Stimulated activated CD8-positive, alpha-beta memory T cell treated with anti-CD3 and anti-CD28 coated beads, Interleukin-7, amount 100 ng/mL, for 1 hour (primary cell): ENCODE measurements at places on chromosomes 13 and 19.

DNA sequence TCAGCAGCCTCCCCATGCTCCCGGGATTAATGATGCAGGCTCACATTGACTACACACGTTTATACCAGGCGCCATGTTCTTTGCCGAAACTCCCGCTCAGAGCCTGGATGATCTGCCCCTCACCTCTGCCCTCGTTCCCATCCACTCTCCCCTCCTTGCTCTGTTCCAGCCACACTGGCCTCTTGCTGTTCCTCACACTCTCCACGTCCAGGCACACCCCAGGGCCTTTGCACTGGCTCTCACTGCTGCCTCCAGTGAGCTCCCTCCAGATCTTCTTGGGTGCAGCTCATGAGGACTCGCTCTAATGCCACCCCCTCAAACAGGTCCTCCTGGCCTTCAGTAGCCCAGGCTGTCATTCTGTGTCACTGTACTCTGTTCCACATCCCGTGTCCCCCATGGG lies 39.2 kb downstream of the DPF1 start:
- DNase-seq, result no peak

- DNase-seq, result no peak
These were observed 12.0 kb upstream of the USP12 start for GRCh38 chr13:27183561-27184147.

DNA sequence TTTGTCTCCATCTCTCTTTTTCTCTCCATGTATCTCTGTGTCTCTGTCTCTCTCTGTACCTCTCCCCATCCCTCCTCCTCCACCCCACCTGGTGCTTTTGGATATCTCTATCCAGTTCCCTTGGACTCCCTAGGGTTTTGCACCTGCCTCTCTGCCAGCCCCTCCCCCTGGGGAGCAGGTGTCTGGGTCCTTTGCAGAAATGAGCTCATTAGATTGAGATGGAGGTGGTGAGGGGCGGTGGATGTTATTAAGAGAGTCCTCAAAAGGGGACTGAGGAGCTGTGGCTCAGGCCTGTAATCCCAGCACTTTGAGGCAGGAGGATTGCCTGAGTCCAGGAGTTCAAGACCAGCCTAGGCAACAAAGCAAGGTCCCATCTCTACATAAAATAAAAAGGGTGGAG lies 2.1 kb downstream of the KCNN4 start:
- no peak for DNase-seq

DNA sequence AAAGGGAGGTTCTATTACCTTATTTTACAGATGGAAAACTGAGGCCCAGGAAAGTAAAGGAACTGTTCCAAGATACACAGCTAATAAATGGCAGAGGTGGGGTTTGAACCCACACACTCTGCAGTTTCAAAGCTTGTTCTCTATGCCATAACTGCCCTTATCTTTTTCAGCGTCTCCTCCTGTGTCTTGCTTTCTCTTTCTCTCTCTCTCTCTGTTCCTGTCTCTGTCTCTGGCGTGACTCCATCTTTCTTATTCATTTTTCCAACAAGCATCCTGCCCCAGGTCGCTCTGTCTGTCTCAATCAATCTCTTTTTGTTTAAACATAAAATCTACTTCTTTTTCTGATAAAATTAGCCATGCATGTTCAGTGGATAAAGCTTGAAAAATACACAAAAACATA lies 3.2 kb upstream of the IFNL4 start:
- no peak for DNase-seq

DNA sequence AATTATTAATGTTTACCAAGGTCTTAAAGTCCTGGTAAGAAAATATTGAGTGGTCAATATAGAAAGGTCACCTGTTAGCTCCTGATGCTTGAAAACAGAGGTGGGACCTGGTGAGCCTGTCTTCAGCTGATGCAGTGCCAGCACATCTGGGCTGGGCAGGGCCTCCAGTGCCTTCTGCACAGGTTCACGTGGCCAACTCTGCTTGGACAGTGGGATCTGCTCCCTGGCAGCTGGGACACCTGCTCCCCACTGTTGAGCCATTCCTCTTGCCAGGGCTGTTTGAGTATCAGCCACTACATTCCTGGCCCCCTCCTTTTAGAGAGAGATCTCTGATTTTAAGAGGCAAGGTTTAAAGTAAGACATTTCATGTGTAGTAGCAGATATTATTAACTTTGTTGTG lies 135.0 kb downstream of the TM9SF2 start:
- no peak for DNase-seq

GRCh38 chr19:39382991-39383828 lies 7.7 kb downstream of the PAF1 start:
- DNase-seq, result no peak

DNA sequence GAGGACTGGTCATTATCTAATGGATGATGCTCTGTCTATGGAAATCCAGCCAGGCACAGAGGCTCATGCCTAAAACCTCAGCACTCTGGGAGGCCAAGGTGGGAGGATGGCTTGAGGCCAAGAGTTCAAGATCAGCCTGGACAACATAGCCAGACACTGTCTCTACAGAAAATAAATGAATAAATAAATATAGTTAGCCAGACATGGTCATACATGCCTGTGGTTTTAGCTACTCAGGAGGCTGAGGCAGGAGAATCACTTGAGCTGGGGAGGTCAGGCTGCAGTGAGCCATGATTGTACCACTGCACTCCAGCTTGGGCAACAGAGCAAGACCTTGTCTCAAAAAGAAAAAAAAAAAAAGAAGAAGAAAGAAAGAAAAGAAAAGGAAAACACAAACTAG lies 234.7 kb downstream of the TSHZ3 start:
- no peak for DNase-seq

DNA sequence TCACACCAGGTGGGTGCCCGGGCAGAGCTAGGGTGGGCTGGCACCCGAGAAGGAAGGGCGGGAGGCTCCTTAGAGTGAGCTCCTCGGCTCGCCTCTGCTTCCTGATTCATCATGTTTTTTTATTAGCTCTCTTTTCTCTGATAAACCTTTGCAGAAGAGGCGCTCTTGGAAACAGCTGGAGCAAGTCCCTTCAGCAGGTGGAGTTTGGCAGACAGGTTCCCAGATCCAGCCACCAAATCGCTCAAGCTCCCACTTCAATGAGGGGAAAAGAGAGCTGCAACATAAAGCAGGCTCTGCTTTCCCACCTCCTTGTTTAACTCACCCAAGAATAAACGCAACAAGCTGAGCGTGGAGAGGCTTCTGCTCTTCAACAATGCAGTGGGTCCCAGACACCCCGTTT lies 244.8 kb downstream of the TSHZ3 start:
- no peak for DNase-seq

GRCh38 chr13:77872995-77873394 lies 45.6 kb downstream of the EDNRB start:
- DNase-seq, result no peak

DNA sequence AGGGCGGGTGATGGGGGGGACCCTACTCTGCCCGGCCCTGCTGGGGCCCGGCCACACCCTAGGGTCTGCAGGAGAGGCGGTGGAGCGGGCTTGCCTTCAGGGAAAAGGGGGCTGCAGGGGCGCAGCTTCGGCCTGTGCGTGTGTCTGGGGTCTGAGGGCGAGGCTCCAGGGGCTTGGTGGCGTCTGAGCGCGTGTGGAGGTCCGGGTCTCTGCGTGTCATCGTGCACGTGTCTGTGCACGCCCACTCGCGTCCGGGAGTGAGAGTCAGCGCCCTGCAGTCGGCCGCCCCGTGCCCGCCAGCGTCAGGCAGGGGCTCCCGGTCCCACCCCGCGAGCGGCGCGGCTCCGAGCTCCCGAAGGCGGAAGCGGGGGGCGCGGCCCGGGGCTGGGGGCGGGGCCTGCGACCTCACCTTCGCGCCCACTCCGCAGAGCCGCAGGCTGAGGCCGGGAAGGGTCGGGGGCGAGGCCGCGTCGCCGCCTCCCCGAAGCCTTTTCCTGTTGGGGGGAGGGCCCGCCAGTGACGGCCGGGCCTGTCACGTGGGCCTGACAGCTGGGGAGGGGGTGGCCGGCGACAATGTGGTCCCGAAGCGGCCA lies at the start of gene ARHGAP45:
TSS of gene ARHGAP45 (plus strand) at position 420 of the 593 bp plus-strand sequence. CDS start 239 bp downstream, outside the sequence.
- DNase-seq, result peak; percentile 60

- no peak for DNase-seq
These were observed 186.5 kb upstream of the ATXN8OS start for GRCh38 chr13:69921156-69921555.

- DNase-seq, result no peak
These were observed 13.2 kb downstream of the DIAPH3 start for GRCh38 chr13:60150538-60150937.

DNA sequence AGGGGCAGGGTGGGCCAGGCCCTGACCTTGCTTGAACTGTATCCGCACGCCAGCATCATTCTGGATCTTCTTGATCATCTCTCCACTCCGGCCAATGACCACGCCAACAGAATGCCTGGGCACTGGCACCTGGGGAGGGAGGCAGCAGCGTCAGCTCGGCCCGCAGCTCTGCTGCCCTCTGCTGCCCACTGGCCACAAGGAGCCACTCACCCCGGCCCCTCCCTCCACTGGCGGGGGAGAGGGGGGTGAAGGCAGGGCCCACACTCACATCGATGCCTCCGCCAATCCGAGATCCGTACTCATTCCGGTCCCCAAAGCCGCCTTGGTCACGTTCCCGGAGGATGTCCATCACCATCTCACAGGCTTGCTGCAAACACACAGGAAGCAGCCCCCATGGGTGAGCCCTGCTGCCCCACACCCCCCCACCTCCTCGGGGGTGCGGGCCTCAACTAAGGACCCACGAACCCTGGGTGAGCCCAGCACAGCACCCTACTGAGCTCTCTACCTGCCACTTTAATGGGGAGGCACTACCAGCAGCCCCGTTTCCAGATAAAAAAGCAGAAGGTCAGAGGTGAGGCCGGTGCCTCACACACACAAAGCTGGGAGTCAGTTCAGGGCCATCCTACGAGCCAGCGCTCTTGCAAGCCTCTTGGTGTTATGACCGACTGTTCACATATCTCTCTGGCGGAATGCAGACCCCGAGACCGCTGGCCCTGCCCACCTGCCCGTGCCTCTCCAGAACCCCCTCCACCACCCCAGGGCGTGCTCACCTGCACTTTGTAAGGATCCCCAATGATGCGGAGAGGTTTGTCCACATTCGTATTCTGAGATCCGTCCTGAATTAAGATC lies 6.7 kb downstream of the KHSRP start:
- DNase-seq, result no peak

- no peak for DNase-seq
These were observed 249.4 kb upstream of the PCDH20 start for GRCh38 chr13:61664801-61665705.

- DNase-seq, result no peak
These were observed 110.2 kb downstream of the STOML3 start for GRCh38 chr13:38880397-38880796.

DNA sequence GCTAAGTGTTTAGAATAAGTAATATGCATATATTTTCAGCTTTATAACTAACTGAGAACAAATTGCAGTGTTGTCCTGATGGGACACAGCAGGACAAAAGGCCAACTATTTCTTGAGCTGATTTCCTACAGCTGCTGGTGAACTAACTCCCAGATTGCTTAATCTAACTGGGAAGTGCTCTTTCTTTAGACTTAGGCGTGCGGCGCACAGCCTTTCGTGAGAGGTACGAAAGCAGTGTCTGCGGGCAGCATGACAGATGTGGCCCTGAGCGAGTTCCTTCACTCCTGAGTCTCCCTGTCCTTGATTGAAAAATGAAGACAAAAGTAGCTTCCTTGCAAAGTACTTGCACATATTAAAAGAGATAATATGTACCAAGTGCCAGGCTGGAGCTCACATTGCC lies 47.3 kb upstream of the NPAS1 start:
- no peak for DNase-seq

DNA sequence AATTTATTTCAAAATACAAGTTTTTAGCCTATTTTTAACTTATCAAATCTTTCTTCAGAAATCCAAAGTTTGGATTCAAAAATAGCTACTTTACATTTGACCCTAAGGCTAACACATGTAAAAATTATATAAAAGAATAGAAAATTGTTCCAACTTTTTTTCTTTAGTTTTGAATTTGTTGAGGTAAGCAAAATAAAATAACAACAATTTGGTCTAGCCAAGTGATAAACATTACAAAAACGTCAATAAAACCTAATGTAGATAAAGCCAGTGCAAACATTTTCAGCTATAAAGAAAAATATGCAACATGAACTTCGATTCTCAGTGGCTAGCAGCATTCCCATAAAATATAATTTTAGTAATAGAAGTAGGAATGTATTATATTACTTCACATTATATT lies 400.3 kb downstream of the PCDH9 start:
- no peak for DNase-seq

- DNase-seq, result no peak
These were observed 41.9 kb downstream of the RASA3 start for GRCh38 chr13:114090476-114090875.

- no peak for DNase-seq
These were observed 213.7 kb downstream of the SLITRK5 start for GRCh38 chr13:87884884-87885283.

DNA sequence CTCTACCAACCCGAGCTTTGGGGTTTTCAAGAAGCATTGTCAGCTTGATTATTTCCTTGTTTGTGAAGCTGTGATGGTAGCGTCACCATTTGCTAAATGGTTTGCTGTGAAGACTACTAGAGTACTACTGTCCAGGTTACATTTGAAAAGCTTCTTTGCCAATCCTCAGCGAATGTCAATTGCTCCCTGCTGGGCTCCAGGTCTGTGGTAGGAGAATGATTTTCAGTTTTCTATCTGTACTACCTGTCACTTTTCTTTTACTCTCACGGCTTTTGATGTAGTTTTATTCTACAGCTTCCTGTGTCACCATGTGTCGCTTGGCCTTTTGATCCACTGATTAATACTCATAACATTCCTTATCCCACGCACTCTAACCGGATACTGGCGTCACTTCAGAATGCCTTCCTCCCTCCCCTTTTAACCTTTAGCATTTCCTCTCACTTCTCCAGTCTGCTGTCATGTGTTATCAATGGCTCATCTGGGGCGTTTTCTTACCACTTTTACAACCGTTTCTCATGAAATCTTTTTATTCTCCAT lies 7.5 kb upstream of the GPR183 start:
- DNase-seq, result no peak

DNA sequence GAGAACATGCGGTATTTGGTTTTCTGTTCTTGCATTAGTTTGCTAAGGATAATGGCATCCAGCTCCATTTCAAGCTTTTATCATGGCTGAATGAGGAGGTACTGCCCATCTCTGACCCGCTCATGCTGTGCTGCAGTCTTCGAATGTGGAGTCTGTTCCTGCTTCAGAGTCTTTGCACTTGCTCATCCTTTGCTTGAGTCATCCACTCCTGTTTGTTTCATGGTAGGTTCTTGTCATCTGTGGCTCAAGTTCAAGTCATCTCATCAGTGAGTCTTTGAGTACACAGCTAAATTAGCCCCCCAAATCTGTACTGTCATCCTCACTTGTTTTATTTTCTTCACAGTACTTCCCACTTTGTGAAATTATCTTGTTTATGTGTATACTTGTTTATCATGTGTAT lies 5.4 kb downstream of the UCHL3 start:
- no peak for DNase-seq

GRCh38 chr13:112256716-112257494 lies 119.2 kb upstream of the SPACA7 start:
- no peak for DNase-seq

GRCh38 chr19:55119053-55119452 lies 1.6 kb upstream of the PPP1R12C start:
- DNase-seq, result no peak

DNA sequence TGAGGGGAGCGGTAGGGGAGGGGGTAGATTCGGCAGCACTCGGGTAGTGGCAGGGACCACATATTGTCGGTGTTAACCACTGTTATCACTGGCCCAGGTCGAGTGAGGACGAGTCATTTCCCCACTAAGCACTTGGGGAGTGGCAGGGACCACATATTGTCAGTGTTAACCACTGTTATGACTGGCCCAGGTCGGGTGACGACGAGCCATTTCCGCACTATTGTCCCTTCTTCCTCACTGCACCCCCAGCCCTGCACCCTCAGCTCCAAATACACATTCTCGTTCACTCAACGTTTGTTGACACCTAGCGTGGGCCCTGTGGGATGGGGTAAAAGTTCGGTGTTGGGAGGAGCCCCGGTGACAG lies 467 bp upstream of the CLN5 start:
- peak; percentile 46 for DNase-seq

- no peak for DNase-seq
These were observed 44.8 kb upstream of the FNDC3A start for GRCh38 chr13:48930918-48931317.
